Left kidney (tissue), 8 donors: ENCODE measurements at places on chromosomes 13 and 19.
A peak's percentile ranks its signal among the peaks of the same experiment; 100 is the strongest.

DNA sequence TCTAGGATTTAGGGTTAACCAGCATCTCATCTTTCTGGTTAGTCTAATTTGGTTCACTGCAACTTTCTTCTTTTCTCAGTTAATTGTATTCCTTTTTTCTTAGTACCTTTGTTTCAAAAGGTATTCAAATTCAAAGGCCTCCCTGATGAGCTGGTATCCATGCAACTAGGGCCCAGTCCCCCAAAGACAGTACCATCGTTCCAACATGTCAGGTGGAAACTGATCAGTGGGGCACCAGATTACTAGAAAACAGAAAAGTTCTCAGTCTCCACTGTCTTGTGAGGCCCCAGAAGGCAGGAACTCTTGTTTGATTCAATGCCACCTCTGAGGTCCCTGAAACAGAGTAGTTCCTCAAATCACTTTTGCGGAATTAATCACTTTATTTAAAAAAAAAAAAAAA is 303.2 kb upstream of the NBEA start:
- DNase-seq = no peak

GRCh38 chr13:38763446-38764381 is 76.8 kb downstream of the FREM2 start:
- peak; percentile 70 for DNase-seq

DNA sequence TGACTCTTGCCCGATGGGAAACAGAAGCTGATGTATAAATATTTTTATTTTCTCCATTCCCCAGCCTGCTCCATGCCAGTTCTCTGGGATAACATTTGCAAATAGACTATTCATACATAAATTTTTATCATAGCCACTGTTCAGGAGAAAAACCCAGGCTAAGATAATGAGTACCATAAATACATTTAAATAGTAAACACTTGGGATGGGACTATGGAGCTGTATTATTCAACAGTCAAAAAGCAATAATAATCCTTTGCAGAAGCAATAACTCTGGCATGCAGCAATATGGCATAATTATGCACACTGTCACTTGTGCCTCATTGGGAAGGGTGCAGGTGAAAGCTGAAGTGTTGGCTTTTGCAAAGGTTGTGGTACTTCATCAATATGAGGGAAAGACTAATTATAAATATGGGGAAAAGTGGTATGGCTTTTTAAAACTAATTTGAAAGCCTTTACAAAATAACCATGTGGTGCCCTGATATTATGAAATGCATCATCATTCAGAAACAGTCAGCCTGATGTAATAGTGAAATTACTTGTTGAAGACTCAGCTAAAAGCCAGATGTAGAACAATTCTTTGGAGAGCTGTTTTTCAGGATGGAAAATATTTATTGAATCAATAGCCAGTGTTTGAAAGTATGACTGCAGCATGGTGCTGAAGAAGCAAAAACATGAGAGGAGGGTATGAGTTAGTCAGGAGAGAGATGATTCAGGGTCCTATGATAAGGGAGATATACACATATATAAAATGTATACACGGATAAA is 2476.7 kb downstream of the PCDH9 start:
- no peak for DNase-seq

GRCh38 chr19:13909430-13909829 is 3.4 kb downstream of the CC2D1A start:
- no peak for DNase-seq

DNA sequence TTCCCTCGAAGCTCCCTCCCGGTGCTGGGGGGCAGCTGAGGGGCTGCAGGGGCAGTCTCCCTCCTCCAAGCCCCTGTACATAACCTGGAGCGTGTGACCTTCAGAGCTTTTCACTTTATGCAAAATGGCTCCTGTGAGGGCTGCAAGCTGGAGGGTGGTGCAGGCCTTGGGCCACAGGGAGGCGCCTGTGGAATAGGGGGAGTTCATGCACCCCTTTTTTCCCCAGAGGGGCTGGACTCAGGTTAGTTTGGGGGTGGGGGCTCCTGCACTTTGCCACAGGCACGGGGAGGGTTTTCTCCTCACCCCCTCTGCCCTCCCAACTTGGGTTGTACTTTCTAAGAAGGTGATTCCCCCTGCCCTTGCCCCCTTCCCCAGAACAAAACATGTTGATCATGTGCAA is 6.6 kb upstream of the PRR19 start:
- DNase-seq = no peak

- DNase-seq = no peak
These were observed 383.3 kb downstream of the RFC3 start for GRCh38 chr13:34201050-34201913.

DNA sequence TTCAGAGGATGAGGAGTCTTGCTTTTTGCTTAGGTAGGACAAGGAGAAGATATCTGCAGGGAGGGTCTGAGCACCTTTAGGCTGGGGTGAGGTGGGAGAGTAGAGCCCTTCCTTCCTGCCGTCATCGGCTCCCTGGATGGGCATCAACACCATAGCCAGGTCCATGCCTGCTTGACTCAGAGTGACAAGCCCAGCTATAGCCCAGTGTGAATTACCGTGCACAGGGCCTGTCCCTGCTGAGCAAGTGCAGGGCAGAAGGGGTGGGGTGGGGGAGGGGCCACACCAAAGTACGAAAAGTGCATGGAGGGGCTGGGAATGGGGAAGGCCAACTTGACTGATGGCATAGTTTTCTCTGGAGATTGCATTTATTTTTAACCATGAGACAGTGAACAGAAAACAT is 30.3 kb upstream of the RNF113B start:
- DNase-seq = no peak

GRCh38 chr19:7924651-7925170 is 1.2 kb downstream of the CTXN1 start:
- no peak for DNase-seq

DNA sequence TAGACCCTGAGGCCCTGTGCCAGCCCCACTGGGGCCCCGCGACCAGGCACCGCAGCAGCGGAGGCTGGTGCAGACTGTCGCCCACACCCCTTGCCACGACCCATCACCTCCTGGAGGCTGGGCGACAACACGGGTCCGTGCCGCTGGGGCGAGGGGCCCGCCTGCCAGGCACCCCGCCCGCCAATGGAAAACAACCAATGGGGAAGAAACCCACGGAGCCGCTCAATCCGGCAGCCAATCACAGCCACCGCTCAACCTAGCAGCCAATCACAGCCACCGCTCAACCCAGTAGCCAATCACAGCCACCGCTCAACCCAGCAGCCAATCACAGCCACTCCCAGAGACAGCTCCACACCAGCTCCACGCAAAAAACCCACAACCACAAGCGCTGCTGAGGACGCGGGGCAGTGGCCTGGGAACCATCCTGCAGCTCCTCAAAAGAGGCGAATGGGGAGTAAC is 29.7 kb downstream of the GPX4 start:
- no peak for DNase-seq

- no peak for DNase-seq
These were observed 12.1 kb upstream of the GPR4 start for GRCh38 chr19:45613926-45614725.

GRCh38 chr13:30154931-30155330 is 152.4 kb downstream of the KATNAL1 start:
- DNase-seq = no peak

GRCh38 chr13:50979187-50979586 is 69.6 kb downstream of the RNASEH2B start:
- DNase-seq = no peak

- DNase-seq = no peak
These were observed 24.6 kb downstream of the CAB39L start for GRCh38 chr13:49419276-49419675.

- no peak for DNase-seq
These were observed 219.2 kb upstream of the IRS2 start for GRCh38 chr13:110005563-110005962.

DNA sequence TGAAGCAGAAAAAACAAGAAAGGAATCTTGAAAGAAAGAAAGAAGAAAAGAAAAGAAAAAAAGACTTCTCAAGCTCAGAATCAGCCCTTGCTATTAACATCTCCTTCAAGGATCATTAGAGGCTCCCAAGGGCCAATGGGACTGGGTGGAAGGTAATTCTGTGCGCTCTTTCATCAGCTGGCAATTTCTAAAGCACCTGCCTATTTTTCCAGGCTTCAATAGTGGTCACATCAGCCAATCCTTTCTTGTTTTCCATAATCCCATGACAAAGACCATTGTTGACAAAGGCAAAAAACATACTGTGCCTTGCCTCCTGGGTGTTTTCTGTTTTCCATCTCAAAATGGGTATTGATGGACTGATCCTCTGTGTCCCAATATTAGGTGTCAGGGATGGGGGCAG is 88.2 kb upstream of the TSC22D1 start:
- no peak for DNase-seq

DNA sequence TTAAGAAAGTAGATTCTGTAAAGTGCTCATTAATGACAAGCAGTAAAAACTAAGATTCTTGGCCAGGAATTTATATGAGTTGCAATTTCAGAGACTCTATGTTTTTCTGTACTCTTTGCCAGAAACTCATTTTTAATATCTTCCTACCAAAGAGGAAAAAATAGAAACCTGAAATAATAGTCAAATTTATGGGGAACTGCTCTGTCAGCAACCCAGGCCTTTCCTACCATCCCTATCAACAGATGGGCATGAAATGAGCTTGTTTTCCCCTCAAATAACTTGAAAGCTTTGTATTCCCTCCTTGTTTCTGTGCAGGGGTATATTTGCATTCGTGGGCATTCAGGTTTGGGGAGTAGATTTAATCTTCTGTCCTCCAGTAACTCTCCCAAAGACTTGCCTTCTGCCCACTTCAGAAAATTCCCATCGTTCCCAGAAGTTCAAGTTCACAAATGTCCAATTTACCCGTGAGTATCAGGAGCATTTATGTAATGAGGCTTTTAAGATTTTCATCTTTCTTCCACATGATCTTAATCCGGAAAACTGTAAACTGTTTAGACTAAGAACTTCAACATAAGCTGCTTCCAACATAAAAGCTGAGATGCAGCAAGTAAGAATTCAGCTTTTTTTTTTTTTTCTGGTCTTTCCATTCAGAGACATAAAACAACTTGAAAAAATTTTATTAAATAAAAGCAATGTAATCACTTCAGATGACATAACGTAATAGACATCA is 363.1 kb downstream of the EFNB2 start:
- no peak for DNase-seq

GRCh38 chr19:51341976-51342580 is at the start of gene VSIG10L:
Gene VSIG10L (minus strand): TSS chr19:51342139. CDS start chr19:51342124, 15 bp downstream.
- DNase-seq = no peak

- DNase-seq = no peak
These were observed 15.0 kb downstream of the MRPS12 start for GRCh38 chr19:38945562-38946228.

DNA sequence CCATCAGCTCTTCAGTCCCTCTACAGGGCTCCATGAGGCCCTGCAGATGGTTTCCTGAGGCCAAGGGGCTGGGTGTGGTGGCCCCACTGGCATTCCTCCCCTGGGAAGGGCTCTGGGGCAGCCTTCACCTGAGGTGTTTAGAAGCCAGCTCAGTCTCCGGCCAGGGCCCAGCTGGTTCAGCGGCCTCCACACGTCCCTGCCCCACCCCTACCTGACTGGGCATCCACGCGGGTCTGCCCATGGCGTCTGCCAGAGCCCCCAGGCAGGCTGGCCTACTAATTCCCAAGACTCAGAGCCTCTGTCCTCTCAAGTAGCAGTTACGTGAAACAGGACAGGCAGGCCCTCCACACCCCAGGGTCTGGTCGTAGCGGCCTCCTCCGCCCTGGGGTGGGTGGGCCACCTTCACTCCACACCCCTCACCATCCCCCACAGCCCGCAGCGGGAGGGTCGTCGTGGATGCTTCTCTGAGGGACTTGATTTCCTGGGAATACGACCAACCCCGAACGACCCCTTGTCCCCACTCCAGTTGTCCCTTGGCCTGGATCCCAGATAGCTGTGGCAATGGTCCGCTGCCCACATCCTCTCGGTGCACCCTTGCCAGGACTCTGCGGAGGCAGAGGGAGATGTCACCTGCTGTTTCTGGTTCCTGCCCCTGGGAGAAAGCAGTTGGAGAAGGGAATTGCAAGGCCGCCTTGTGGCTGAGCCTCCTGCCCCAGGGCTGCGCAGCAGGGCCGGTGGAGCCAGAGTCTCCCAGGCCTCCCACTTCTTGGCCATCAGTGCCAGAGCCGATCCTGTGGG is 24.3 kb downstream of the CAPN12 start:
- no peak for DNase-seq

GRCh38 chr19:15113245-15114152 is 6.3 kb downstream of the SYDE1 start:
- DNase-seq = no peak

DNA sequence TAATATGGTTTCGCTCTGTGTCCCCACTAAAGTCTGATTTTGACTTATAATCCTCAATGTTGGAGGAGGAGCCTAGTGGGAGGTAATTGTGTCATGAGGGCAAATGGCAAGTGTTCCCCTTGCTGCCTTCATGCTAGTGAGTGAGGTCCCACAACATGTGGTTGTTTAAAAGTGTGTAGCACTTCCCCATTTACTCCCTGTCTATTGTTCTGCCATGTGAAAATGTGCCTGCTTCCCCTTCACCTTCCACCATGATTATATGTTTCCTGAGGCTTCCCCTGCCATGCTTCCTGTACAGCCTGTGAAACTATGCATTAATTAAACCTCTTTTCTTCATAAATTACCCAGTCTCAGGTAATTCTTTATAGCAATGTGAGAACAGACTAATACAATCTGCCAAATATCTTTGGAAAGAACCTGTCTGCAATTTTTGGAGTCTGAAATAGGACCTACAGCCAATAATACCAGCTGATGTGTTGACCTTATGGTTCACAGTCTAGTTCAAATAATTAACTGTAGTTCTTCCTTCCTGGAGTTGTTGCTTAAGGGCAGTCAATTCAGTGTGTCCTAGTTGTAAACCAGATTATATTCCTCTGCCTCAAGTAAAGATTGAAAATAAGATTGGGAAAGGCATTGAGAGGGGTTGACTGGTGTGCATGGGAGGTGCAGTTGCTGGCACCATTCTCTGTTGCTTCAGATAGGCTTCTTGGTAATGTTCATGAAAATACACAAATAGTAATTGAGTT is 1442.9 kb downstream of the SLITRK1 start:
- no peak for DNase-seq

DNA sequence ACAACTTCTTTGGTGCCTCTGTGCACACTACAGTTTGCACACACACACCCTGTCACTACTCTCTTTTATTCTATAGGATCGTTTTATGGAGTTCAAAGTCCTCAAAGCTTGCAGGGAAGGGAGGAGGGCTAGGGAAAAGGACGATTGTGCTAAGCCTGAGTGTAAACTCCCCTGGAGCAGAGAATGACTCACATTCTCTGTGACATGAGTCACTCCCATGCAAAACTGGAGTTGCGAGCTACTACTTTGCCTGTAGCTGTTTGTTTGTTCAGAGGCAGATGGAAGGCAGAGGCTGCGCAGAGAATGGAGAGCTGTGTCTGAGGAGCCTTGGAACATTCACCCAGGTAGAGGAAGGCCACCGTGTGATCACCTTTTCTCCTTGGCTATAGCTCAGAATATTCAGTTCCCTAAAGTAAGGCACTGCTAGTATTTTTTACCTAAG is 80.5 kb upstream of the MBNL2 start:
- peak; percentile 21 for DNase-seq

GRCh38 chr13:30027569-30028455 is 177.4 kb upstream of the UBL3 start:
- no peak for DNase-seq

- no peak for DNase-seq
These were observed 575 bp upstream of the PHLDB3 start for GRCh38 chr19:43505186-43505456.
